Right forelimb (tissue), 1 donor: ENCODE measurements at places on chromosomes 1 and 21.

DNA sequence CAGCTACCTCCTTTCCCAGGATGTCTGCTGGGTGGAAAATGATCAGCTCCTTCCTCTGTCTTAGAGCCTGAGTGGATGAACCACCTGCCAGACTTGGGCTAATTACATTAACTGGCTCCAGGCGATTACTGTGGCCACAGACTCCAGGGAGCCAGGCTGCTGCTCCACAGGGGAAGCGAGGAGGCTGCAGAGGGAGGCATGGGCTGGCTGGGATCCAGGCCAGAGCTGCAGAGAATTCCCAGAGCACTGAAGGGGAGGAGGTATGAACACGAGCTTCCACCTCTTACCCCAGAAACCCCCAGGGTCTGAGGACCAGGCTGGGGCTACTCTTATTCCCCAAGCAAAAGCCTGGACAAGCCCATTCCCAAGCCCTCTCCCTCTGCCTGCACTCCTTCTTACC, 136.0 kb upstream of the KLHDC7A start:
- no peak for DNase-seq

GRCh38 chr1:174445817-174446216, 1.9 kb upstream of the GPR52 start:
- DNase-seq: no peak

- no peak for DNase-seq
These were observed 176.8 kb downstream of the LMO4 start for GRCh38 chr1:87505391-87505983.

GRCh38 chr1:173255214-173255813, 48.2 kb upstream of the TNFSF4 start:
- no peak for DNase-seq

DNA sequence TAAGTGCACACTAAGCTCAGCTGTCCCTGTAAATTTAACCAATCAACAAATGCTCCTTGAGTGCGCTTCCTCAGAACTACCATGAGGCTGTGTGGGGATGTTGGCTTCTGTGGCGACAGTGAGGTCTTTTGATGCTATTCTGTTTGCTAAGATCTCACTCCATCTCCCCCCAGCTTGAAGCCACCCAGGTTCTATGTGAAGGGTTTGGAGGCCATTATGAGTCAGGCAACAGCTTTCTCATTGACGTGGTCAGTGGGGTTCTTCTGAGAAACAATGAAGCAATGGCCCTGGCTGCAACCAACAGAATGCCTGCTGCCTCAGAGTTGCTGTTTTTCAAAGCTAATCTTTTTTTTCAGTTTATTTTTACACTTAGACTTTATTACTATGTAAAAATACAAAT, 205.5 kb downstream of the PTBP2 start:
- DNase-seq: no peak

DNA sequence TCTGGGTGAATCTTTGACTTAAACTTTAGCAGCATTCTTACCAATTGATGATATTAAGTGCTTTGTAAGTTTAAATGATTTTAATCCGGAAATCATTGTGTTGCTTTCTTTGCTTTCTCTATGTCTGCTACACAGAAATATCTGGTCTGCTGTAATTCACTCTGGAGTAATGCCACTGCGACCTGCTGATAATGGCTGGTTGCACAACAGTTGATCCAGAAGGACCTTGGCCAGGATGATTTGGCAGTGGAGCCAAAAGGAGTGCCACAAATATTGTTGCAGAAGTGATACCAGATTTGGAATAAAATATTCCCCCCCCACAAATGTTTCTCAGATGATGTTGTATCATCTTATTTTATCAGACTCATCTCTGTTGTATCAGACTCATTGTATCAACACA, 2063.9 kb downstream of the MRPL39 start:
- DNase-seq: no peak

- DNase-seq: no peak
These were observed 13.0 kb upstream of the LDLRAP1 start for GRCh38 chr1:25530186-25531081.

DNA sequence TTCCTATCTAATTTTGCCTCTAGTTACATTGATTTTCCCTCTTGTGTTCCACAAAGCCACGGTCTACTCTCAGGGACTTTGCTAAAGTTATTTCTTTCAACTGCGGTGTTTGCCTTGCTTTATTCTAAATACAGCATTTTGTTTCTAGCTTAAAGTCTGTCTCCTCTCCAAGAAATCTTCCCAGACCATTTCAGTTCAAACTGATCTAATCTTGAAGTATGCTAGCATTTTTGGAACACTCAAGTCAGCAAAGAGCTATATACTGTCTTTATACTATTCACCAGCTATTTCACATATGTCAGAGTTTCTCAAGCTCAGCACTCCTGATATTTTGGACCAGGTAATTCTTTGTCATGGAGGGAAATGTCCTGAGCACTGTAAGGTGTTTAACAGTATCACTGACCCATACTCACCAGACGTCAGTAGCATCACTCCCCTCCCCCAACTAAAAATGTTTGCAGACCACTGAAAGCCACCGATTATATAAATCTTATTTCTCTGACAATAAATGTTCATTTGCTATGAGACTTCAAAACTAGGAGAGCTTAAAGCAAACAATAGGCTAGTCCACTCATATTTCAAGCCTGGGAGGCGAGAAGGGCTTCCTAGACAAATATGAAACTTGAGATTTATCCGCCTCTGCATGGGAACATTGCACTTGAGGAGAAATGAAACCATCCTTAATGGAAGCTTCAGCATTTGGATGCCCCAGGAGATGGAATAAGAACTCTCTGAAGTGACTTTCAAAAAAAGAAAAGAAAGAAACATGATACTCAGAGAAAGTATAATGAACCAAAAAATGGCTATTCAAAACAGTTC, 81.1 kb downstream of the KIAA0319L start:
- no peak for DNase-seq

GRCh38 chr1:109719337-109719837, 7.3 kb downstream of the GSTM5 start:
- no peak for DNase-seq

DNA sequence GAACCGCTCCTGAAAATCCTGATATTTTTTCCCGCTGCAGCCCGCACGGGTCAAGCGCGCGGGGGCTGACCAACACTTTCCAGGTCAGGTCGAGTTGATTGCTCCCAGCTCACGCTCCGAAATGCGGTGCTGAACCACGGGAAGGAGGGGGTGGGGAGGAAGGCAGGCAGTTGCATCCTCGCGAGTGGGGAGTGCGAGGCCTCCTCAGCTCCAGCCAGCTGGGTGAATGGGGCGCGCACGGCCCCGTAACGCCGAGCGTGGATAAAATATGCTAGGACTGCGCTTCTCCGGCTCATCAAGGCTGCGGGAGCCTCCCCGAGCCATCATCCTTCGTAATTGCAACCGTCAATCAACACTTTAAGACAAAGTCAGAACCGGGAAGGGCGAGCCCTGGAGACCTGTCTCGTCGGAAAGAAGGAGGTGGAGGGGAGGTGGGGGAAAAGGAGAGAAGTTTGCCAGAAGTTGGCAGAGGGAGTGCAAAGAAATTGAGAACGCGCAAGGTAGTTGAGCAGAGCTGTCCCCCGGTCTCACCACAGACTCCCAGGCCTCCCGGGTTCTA, 8.0 kb downstream of the NR5A2 start:
- no peak for DNase-seq

DNA sequence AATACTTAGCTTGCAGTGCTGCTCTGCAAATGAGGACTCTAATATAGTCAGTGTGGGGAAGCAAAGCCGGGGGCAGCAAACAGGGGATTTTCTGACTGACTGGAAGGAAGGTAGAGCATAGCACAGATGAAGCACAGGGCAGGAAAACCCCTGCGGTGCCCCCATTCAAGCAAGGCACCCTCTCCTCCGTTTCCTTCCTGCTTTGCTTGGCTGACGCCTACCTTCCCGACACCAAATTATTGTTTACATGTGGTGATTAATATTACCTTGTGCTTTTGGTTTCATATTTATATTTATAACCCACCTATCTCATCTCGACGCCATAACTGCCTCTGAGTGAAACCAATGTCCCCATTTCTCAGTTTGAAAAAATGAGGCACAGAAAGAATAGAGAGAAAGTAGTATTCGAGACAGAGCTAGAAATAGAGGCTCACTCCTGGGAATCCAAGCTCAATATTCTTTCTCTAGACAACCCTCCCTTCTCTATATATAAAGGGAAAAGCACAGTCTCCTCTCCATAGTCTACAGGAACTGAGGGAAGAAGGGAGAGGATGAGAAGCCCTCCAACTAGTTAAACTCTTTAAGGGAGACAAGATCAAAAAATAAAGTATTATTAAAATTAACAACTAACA, 41.3 kb downstream of the PIK3C2B start:
- DNase-seq: no peak

GRCh38 chr21:39805983-39806382, 61.0 kb downstream of the IGSF5 start:
- DNase-seq: no peak

GRCh38 chr1:21919520-21919919, 17.6 kb downstream of the HSPG2 start:
- no peak for DNase-seq

DNA sequence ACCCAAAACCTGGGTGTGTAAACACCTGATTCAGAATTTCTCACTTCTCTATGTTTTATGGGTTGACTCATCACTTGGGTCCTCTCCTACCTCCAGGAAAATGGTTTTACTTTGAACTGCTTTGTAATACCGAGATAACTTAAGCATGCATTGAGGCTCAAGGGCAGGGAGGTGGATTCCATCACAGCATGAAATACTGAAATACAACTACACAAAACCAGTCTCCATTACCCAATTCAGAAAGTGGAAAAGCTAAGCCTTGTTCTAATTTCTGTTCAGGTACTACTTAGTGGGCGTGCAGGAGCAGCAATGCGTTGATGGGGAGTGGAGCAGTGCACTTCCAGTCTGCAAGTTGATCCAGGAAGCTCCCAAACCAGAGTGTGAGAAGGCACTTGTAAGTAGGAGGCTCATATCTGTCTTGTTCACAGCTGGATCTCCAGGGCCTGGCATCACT, 6.1 kb upstream of the C4BPA start:
- no peak for DNase-seq

- no peak for DNase-seq
These were observed 1481.7 kb downstream of the AMY1C start for GRCh38 chr1:105231378-105231777.

DNA sequence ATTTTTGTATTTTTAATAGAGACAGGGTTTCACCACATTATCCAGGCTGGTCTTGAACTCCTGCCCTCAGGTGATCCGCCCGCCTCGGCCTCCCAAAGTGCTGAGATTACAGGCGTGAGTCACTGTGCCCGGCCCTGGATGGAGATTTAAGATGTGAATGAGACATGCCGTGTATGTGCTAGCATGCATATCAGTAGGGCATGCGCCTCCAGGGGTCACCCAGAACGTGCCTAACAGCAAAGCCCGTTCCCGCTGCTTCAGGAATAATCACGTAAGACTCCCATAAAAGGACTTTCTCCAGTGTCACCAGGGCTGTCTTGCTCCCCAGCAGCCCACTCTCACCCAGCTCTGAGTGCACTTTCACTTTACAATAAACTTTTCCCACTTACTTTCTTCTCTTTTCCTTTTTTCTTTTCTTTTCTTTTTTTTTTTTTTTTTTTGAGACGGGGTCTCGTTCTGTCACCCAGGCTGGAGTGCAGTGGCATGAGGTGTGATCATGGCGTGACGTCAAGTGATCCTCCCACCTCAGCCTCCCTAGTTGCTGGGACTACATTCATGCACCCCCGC, 46.9 kb upstream of the DISP3 start:
- DNase-seq: no peak

DNA sequence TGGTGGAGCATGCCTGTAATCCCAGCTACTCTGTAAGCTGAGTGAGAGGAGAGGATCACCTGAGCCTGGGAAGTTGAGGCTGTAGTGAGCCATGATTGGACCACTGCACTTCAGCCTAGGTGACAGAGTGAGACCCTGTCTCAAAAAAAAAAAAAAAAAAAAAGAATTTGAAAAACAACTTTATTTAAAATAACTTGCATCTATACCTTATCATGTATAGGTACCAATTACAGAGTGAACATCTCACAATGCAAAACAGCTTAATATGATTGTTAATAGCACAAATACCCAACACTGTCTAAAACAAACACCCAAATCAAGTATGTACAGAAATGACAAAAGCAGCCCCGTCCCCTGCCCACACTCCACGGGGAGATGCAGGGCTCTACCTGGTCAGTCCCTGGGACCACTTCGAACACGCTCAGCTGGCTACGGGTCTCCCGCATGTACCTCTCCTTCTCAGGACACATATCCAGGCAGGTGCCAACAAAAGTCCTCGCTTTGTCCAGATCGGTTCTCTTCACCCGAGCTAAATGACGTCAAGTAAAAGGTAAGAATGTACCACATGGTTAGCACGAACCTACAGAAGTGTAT, 10.5 kb downstream of the MCM3AP start:
- DNase-seq: no peak

DNA sequence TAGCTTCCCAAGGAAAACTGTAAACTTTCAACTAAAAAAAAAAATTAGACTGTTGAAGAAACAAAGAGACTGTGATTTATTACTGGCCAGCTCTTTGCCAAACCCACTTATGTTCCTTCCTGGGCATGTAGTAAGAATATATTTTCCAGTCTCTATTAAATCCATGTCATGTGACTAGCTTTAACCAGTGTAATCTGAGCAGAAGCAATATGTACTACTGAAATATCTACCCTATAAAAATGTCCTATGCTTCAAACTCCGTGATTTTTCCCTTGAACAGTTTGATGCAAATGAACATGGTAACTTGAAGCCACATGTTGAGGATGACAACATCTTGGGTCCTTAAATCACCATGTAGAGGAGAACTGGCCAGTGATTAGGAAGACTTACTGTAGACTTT, 144.5 kb downstream of the NTMT2 start:
- DNase-seq: no peak

GRCh38 chr1:62317021-62317768, 2.0 kb downstream of the KANK4 start:
- DNase-seq: no peak

DNA sequence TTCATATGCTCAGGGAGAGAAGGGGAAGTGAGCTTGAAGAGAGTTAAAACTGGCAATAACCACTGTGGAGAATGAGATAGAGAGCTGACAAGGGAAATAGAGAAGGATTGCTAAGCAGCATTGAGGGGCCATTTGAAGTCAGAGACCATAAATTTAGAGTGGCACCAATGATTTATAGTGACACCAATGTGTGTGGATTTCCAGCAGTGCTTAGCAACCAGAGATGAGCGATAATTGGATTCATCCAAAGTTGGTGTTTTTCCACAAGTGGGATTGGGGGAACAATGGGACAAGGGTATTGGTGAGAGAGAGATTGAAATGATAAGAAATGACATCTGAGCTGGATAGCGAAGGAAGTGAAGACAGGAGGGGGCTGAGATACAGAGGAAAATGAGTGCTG, 114.1 kb downstream of the C1orf94 start:
- no peak for DNase-seq

DNA sequence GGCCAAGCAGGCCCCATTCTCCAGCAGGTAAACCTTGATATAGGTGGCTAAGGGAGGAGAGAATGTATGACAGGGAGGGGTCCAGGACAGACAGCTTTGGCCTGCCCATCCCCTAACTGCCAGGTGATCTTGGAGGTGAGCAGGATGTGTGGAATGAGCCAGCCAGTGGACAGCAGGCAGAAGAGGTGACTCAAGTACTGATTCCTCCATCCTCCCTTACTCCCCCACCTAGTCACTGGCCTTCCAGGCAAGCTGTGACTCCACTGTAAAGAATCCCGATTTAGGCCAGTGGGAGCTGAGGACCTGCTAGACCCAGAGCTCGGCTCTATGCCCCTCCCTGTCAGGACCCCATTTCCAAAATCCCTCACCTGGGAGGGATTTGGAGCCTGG, 36.6 kb downstream of the RIMS3 start:
- DNase-seq: no peak

GRCh38 chr1:160646711-160647328, at the start of gene SLAMF1:
SLAMF1 (minus strand) TSS chr1:160647044; CDS start chr1:160646945, 99 bp downstream.
- no peak for DNase-seq
